ENCODE measurements at places on chromosomes 2 and 18. TPM values are rescaled to one million over a fixed set of nuclear protein-coding genes. Genes with fewer than 3 reads are reported as not detected.

Gene ST8SIA3
- not detected for total RNA-seq

Gene MCEE
- total RNA-seq: 8.5 TPM

Gene GLB1L
- 5.0 TPM for total RNA-seq

Gene ZNF2
- total RNA-seq: 3.8 TPM

Data from foreskin keratinocyte (primary cell).